CD4-positive, CD25-positive, alpha-beta regulatory T cell (primary cell): ENCODE measurements at places on chromosomes 13 and 19. TPM values are rescaled to one million over a fixed set of nuclear protein-coding genes. Genes with fewer than 3 reads are reported as not detected.

Gene ZNF175
- polyA plus RNA-seq, result 2.3 TPM

Gene SRRM5
- polyA plus RNA-seq, result 0.75 TPM

Gene LGALS4
- polyA plus RNA-seq, result not detected

Gene ZNF90
- polyA plus RNA-seq, result 1.6 TPM
